Stimulated activated CD4-positive, alpha-beta T cell treated with anti-CD3 and anti-CD28 coated beads, Interleukin-2, amount 100 ng/mL, for 24 hours (primary cell): ENCODE measurements at places on chromosomes 12 and 14.

- peak; percentile 14 for DNase-seq
Measured at GRCh38 chr14:101017806-101018560, 114.5 kb upstream of the RTL1 start.

DNA sequence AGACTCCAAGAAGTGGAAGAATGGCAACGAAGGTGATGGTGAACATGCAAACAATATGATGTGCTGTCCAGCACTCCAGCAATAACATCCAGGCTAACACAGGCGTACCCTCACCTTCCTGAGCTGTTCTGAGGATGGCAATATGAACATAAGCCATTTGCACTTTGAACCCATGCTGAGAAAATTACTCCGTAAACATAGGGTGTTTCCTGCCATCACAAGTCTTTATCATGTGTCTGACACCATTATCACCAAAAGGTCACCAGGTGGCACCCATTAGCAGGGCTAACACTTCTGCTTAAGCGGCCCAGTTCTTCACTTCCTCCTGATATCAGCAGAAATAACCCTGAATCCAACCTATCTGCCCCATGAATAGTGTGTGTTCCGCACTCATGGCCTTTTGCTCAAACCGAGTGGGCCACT is 482.8 kb downstream of the MED13L start:
- no peak for DNase-seq

GRCh38 chr14:69093631-69094421 is 59.1 kb downstream of the DCAF5 start:
- no peak for DNase-seq

- peak; percentile 44 for DNase-seq
Measured at GRCh38 chr12:62438098-62438692, 28.4 kb upstream of the MON2 start.

DNA sequence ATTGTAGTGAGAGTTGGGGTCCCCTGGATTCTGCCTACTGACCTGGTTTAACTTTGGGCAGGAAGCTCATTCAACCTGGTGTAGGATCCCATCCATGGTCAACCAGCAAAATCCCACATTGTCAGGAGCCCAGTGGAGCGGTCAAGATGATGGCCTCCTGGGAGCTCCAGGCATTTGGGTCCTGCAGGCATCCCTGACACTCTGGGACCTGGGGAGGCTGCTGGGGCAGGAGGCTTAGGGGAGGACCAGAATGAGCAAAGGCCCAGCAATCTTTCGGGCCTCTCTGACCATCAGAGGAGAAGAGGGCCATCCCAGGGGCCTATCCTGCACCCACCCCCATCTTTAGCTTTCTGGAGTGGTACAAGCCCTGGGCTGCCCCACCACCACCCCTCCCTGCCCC is 104.0 kb downstream of the PRMT8 start:
- no peak for DNase-seq

DNA sequence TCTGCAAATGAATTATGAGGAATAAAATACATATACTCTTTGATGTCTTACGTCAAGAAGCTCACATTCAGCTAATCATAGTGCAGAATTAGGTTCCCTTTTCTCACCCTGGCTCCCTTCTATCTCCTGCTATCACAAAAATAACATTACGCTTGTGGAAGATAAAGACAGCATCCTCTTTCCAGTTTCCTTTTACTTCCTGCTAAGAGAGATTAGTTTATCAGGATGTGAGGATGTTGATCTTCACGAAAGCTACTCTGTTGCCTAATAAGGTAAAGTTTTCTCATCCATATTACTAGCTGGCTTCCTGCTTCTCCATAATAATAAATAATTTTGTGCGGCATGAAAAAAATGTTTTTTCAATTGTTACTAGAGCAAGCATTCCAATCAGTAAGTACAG is 217.7 kb upstream of the DCN start:
- DNase-seq: no peak

- DNase-seq: no peak
Measured at GRCh38 chr12:128367961-128368360, 101.0 kb downstream of the TMEM132C start.

DNA sequence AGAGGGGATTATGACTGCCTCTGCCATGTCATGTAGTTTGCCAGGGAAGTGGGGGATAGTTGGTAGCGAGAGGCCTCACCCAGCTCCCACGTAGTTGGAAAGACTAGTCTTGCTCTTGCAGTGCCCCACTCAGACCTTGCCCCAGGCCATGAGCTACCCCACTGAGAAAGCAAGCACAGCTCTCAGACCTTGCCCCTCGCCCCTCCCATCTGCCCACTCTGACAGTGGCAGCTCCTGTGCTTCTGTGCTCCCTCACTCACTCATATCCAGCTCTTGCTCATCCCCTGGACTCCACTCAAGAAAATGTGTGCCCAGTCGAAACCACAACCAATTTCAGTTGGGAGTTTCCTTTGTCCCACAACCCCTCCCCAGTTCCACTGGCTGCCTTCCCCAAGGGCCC is 55.5 kb upstream of the BDKRB2 start:
- DNase-seq: no peak

GRCh38 chr14:51444353-51445000 is 204.4 kb downstream of the TMX1 start:
- no peak for DNase-seq

GRCh38 chr14:92625213-92625612 is 111.6 kb downstream of the RIN3 start:
- DNase-seq: no peak

DNA sequence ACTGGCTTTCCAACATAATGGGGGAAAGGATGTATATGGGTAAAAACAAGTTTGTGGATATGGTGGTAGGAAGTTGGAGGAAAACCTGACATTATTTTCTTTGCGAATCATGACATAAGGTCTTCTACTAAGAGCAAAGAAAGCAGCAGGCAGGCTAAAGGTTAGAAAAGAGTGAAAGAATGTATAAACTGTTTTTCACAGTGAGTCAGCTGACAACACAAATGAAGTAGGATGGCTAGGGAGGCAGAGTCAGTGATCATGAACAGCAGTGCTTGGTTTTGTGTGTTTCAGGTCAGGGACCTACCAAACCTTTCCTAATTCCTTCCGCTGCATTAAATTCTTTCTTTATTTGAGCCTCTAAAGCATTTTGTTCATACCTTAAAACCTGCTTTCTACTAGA is 46.3 kb upstream of the CATSPERB start:
- no peak for DNase-seq

DNA sequence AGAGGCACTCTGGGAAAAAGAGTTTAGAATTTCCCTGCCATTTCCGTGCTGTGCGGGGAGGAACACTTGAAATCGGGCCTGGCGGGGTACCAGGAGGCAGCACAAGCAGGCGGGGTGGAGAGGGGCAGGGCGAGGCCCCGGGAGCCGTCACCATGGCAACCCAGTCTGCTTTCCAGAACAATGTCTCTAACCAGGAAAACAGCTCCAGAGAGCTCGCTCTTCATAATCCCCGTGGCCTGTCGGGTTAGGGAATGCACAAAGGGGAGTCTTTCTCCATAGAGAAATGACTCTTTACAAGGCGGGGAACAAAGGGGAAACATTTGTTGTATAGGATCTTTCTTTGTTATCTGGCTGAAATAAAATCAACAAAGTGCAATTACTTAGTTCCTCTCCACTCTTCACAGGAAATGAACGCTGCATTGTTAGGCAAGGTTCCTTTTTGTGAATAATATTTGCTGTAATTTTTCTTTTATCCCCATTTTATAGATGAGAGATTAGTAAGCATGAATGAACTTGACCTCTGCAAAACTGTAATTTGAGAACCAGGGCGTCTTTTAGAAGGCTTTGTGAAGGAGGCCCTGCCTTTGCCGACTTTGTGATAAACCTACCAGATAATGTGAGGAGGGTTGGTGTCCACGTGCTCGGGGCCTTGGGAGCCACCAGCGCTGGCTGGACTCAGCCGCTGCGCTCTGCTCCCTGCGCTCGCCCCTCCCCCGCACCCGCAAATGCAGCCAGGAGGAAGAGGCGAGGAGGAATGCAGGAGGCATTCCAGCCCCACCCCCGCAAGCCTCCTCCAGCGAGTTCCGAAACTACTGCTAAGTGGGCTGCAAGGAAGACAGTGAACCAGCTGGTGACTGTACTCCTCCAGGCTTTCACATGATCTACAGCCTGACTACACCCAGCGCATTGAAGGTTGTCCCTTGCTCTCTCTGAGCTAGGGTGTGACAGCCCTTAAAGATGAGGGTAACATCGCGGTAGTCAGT is 105.2 kb upstream of the ATF7IP start:
- DNase-seq: no peak

DNA sequence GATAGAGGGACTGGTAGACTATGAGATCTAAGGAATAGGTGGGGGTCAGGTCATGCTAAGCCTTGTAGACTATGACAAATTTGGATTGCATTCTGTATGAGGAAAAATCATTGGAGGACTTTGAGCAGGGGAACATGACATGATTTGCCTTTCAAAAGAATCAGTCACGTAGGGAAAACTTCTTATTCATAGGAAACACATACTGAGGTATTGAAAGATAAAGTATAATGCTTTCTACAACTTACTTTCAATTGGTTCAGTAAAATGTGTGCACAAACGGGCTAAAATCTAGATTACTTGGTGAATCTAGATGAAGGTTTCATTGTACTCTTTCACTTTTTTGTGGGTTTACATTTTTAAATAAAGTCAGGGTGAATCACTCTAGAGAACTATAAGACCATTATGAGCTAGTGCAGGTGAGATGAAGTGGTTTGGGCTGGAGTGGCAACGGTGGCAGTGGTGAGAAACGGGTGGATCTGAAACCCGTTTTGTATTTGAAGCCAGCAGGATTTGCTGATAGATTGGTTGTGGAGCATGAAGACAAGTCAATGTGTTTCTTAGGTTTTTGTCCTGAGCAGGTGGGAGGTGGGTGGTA is 6.7 kb downstream of the BBS10 start:
- no peak for DNase-seq

DNA sequence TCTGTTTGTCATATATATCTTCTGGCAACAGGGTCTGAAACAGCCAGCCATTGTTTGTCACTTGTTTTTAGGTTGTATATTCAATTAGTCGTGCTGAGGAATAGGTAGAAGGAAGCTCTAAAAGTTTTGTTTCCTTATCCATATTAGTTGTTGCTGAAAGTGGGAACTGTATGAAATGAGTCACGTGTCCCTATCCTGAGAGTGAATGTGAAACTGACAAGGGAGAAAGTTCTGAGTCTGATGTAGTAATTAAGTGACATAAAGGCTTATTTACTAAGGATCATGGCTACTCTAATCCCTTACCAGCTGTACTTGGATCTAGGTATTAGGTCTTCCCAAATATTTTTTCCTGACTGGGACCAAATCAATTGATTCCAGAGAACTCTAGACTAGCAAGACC is 16.4 kb downstream of the FAM234B start:
- DNase-seq: no peak

GRCh38 chr14:68943107-68943506 is 36.0 kb downstream of the ACTN1 start:
- DNase-seq: no peak

DNA sequence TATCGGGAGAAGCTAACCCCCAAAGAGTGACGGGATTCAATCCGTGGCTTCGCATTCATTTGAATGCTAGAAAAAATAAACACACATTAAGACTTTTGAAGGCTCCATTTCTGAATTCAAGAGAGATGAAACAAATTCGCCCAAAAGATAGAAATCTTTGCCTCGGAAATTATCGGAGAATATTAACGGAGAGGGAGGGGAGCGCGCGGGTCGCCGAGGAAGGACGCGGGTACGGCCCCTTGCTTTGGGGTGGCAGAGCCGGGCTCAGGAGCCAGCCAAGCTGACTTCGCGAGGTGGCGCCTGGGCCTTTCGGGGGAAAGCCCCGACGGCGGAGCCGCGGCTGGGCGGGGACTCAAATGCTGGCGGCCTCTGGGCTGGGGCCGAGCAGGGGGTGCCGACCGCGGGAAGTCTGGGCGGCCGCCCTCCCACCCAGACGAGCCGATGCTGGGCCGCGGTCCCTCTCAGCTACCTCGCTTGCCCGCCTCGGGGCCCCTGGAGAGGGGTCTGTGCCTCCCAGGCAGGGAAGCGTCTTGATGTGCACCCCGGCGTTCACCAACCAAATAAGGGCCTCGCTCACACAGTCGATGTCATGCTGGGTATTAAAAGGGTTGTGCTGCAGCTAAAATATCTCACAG is 14.7 kb downstream of the NKX2-1 start:
- no peak for DNase-seq

DNA sequence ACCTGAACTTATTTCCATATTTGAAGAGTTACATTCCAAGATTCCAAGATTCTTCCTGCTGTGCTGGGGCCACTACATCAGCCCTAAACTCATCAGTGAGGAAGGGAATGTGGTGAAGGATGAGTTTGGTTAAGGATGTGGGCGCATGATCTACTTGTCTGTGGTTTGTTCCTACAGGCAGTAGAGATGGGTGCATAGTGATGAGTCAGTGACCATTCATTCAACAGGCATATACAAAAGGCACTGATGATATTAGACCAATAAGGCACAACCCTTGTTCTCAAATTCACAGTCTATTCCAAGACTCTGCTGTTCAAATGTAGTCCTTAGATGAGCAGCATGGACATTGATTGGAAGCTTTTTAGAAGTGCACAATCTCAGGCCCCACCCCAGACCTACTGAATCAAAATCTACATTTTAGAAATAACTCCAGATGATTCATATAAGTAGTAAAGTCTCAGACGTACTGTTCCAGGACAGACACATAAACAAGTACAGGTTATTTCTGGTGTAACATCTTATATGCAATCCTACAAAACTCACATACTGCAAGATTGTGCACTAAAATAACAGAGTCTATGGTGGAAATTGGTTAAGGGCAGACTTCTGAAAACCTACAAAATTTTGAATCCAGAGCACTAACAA is 47.7 kb upstream of the MAP3K9 start:
- no peak for DNase-seq

GRCh38 chr14:61632401-61632800 is 62.9 kb upstream of the HIF1A start:
- DNase-seq: no peak

DNA sequence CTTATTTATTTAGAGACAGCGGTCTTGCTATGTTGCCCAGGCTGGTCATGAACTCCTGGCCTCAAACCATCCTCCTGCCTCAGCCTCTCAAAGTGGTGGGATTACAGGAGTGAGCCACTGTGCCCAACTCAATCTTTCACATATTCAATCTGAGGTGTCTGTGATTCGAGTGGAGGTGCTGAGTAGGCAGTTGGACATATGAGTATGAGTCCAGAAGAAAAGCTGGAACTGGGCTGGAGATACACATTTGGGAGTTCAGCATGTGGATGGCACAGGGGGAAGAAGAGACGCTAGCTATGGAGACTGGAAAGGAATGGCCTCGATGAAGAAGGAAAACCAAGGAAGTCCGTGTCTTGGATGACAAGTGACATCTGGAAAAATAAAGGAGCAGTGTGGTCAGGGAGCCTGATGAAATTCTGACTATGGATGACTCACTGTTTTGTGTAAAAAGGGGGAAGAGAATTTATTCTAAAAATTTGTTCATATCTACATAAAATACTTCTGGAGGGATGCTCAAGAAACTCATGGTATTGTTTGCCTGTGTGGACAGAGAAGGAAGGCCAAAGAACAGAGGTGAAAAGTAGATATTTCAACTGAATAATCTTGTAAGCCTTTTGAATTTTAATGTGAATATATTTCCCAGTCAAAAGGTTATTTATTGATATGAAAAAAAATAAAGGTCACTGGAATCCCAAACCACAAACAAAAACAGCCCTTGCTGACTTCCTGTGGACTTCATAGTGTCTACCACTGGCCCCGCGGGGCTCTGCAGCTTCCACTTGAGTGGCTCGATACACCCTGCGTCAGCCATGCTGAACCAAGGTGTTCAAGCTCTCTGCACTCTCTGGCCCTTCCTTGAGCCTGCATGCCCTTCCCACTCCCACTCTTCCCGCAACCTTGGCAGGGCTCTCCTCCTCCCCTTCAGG is 8.9 kb upstream of the LTA4H start:
- no peak for DNase-seq

- peak; percentile 50 for DNase-seq
Measured at GRCh38 chr12:107322063-107322462, 228.7 kb upstream of the CRY1 start.

GRCh38 chr12:130904064-130904463 is 32.2 kb downstream of the RAN start:
- no peak for DNase-seq
